ENCODE measurements at places on chromosomes 3 and 15. TPM values are rescaled to one million over a fixed set of nuclear protein-coding genes. Genes with fewer than 3 reads are reported as not detected.

The POC1A gene
- total RNA-seq, result 10.0 TPM

The ASB7 gene
- total RNA-seq, result 13.8 TPM

The GCHFR gene
- total RNA-seq, result 0.82 TPM

- DNase-seq, result no peak
Measured at GRCh38 chr15:89790661-89791060, 14.5 kb downstream of the MESP2 start.

DNA sequence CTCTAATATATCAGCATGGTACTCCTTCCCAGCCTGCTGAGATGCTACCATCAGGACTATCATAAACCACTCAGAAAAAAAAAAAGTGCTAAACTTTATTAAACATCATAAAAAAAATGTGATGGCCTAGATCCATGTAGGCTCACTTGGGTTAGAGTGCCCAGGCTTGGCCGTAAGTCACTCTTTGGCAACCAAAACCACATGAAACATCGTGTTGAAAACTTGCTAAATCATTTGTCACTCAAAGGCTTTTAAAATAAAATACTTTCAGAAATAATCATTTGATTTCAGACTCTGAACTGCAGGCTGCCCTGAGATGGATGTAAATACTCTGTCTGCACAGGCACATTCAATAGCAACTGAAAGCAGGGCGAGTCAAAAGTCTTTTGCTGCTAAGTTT is 78.4 kb upstream of the WNT5A start:
- no peak for DNase-seq

- no peak for DNase-seq
Measured at GRCh38 chr15:94610485-94610884, 379.1 kb downstream of the MCTP2 start.

- DNase-seq, result no peak
Measured at GRCh38 chr15:85003593-85004312, 22.1 kb downstream of the PDE8A start.

GRCh38 chr15:44441095-44441501 is 13.7 kb downstream of the CTDSPL2 start:
- no peak for DNase-seq

- DNase-seq, result peak; percentile 72
Measured at GRCh38 chr3:186107215-186108105, 1.4 kb downstream of the ETV5 start.

- DNase-seq, result no peak
Measured at GRCh38 chr15:79522656-79523055, 90.5 kb downstream of the MINAR1 start.

- DNase-seq, result no peak
Measured at GRCh38 chr15:75095594-75095993, 72.2 kb downstream of the PPCDC start.
